Activated CD4-positive, alpha-beta T cell treated with anti-CD3 and anti-CD28 coated beads for 1 hour (primary cell): ENCODE measurements at places on chromosomes 7 and 10.

- no peak for DNase-seq
Observed at GRCh38 chr10:35058134-35058533, 32.0 kb downstream of the CUL2 start.

GRCh38 chr10:50614444-50615137 lies 9.2 kb downstream of the SGMS1 start:
- DNase-seq = no peak

DNA sequence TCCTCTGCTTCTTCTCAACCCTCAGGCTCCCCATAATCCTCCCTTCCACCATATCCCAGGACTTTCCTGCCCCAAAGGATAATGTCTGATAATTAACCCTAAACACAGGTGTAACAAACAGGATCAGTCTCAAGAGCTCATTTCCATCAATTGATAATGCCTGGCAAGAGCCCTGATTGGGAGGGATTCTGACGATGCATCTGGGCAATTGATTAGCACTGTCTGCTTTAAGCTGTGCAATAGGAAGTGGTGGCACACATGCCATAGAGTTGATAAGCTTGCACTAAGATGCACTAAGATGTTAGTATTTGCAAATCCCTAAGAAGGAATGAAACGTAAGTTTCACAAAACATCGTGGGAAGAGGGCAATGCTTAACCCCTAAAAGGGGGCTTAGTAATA lies 27.4 kb upstream of the EGR2 start:
- DNase-seq = no peak

DNA sequence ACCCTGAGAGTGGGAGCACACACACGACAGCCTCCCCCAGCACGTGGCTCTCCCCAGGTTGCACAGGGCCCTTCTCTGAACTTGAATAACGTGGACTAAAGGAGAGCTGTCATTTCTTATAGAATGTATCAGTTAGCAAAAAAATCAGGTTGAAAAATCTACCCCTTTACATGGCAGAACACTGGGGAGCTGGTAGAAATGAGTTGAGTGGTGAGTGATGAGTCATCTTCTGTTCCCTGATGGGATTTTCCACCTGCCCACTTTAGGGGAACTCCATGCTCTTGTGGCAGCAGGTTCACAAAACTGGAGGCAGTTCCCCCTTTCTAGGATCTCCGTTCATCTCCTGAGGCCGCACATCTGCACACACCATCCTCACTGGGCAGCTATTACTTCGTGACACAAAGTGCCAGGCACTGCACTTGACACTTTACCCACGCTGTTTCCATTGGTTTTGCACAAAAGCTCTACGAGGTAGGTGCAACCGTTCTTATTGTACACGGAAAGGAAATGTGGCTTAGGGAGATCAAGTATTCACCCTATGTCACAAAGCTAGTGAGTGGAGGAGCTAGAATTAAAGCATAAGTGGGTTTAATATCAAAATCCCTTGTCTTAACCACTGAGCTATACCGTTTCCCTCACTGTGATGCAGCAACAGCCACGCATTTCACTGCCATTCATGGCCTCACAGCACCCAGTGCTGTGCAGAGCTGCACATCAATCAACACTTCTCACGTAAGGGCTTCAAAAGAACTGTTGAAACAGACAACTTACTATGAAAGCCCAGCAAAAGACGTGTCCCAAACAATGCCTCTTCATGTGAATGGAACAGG lies 80.2 kb downstream of the RNF216 start:
- DNase-seq = peak; percentile 38

- DNase-seq = no peak
Observed at GRCh38 chr7:28142650-28143049, 37.9 kb downstream of the JAZF1 start.

DNA sequence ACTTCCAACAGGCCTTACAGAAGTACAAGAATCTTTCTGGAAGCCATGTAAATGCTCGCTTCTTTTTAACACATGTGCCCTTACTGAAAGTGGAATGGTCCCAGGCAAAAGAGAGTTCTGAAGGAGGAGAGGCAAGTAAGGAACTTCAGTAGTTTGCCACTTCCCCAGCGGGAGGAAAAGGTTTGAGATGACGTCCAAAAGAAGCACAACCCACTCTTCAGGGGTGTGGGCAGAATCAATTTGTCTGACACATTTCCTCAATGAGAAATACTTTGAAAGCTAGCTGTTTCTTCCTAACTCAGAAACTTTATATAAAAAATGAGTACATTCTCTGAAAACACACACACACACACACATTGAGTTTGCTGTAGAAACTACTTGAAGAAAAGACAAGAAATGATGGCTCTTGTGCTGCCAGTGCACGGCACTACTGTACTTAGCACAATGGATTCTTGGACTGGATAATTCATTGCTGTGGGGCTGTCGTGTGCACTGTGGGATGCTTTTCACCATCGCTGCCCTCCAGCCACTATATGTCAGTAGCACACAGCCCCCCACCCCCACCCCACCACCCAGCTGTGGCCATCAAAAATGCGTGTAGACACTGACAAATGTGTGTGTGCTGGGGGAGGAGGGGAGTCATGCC lies 183.0 kb downstream of the SRPK2 start:
- no peak for DNase-seq

DNA sequence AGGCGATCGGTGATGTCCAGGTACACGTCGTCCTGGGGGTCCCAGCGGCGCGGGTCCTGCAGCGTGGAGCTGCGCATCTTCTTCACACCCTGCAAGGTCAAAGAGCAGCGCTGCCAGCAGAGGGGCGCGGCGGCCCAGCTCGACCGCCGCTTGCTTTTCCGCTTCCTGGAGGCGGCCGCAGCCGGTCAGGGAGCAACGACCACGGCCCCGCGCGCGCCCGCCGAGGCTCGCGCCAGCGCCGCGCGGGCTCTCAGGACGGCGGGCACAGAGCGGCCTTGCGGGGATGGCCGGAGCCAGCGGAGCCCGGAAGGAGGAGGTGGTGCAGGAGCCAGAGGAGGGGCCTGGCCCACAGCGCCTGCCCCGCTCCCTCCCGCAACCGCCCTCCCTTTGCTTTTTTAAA lies 76.4 kb upstream of the CDC14C start:
- DNase-seq = no peak

DNA sequence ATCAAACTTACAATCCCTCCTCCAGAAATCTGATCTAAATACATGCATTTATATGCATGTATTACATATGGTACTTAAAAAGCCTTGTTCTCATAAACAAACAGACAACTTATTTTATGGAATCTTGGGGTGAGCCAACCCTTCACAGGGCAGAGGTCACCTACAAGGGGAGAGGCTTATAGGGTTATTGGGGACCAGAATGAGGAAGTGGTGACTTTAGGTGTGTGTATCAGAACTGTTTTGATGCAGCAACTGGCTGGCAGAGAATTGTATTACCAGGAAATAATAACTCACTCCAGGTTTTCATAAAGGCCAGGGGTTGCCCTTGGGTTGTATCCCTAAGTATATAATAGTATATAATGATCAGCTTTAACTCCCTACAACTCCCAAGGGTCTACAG lies 91.1 kb downstream of the SVIL start:
- no peak for DNase-seq

DNA sequence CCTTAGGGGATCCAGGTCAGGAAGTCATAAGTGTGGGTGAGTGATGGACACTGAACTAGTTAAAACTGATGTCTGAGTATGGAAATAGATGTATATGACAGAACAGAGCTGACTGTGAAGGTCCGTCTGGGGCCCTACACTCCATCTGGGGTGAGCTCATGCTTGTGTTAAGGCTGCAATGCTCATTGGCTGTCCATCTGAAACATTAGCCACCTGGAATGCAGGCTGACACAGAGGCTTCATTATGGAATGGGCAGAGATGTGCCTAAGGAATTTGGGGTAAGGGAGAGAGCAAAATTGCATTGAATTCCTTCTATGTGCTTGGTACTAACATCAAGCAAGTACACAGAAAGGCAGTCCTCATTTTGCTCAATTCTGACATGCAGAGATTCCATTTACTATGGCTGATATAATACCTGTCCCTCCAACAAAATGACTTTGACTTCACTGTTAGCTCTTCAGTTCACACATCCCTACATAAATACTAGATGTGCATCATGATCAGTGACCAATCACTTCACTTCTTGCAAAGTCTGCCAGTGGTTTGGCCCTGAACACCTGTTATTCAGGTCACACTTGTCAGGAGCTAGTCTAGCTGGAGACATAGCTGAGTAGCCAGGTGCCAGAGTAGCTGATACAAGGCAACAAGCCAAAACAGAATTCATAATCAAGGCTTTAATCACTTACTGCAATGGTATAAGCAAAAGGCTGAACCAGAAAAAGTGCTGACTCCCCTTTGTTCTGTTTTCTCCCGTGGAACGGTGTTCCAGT lies 128.9 kb upstream of the VWC2 start:
- DNase-seq = no peak

DNA sequence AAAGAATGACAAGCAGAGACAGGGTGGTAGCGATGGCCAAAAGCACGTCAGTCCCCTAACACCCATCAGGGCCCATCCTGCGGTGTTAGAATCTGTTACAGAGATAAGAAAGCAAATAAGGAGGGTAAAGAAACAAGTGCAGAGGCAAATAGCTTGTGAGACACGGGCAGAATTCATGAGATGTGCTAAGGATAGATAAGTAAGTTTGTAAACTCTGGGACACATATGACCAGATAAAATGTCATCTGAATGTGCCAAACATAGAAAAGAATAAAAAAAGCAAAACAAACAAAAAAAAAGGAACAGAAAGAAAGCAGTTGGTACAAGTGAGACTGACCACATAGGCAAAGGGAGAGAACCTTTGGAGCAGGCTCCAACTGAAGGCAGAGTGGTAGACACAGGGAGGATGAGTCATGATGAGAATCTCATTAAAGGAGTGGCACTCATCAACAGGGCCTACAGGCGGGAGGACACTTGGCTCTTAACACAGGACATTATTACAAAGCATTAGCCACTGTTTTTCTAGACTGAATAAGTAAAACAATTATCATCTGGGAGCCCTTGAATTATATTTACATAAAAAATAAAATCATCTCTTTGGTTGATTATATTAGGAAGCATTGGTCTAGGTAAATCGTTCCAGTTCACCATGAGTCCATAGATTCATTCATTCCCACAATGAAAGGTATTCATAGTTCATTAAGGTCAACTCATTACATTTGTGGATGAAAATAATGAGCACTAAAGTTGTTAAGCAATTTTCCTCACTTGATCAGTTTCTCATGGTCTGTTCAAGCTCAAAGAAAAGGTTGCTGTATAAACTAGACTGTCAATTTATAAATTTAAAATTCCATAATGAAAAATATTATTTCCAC lies 21.5 kb upstream of the EPHB6 start:
- no peak for DNase-seq

GRCh38 chr10:62811159-62811875 lies 4.8 kb downstream of the EGR2 start:
- peak; percentile 59 for DNase-seq

GRCh38 chr10:97292097-97292861 lies at the start of gene ARHGAP19:
TSS of gene ARHGAP19 (minus strand) at chr10:97292637. CDS start at chr10:97292627, 10 bp downstream.
- peak; percentile 86 for DNase-seq

DNA sequence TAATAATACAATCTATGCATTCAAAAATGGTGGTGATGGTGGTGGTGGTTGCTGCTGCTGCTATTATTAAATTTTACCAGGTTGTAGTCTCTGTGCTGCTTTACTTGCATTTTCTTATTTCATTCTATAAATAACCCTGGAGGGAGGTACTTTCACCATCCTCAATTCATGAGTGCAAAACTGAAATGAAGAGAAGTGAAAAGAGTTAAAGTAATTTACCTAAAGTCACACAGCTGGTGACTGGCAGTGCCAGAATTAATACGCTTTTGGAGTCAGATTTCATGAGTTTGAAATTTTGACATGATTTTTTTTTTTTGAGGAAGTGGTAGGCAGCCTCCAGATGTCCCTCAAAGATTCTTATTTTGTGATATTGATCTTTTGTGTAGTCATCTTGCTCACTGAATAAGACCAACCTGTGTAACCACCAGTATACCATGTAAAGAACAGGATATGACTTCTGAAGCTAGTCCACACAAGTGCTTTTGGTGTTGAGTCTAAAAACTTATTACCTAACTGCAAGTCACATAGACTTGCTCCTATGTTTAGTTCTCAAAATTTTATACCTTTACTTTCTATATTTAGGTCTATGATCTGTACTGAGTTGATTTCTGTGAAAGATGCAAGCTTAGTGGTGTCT lies 218.8 kb downstream of the ZWINT start:
- no peak for DNase-seq

- DNase-seq = no peak
Observed at GRCh38 chr7:138890499-138891445, 90.4 kb downstream of the KIAA1549 start.
